Esophagus muscularis mucosa (tissue), 4 donors: ENCODE measurements at places on chromosomes 3 and 15.

- no peak overlapping the region for H3K4me3 ChIP-seq
- no peaks in the 10 kb centered on the region for H3K27me3 ChIP-seq
- H3K4me1 ChIP-seq: no peaks in the 10 kb centered on the region
- no peaks in the 10 kb centered on the region for H3K36me3 ChIP-seq
- H3K27ac ChIP-seq: no peak overlapping the region
Measured at GRCh38 chr3:170490828-170491560, 72.3 kb downstream of the CLDN11 start.

DNA sequence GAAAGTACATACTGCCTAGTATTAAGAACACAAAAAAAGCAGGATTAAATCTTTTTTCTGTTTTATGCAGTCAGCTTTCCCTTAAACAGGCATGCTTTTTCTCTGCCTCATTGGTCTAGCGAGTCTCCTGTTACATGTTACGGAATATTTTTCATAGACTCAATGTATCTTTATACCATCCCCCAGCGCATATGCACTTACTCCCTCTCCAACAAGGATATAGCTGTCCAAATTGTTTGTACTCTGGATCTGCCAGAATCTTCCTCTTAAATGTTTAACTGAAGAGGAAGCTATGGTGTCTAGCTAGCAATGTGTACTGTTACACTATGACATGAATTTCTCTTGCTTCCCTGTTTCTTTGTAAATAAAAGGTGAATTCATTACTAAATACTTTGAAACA lies 9.2 kb upstream of the SLCO3A1 start:
- no peak for DNase-seq
- H3K36me3 ChIP-seq: no peaks in the 10 kb centered on the region
- no peak overlapping the region for H3K4me3 ChIP-seq
- H3K4me1 ChIP-seq: no peaks in the 10 kb centered on the region

DNA sequence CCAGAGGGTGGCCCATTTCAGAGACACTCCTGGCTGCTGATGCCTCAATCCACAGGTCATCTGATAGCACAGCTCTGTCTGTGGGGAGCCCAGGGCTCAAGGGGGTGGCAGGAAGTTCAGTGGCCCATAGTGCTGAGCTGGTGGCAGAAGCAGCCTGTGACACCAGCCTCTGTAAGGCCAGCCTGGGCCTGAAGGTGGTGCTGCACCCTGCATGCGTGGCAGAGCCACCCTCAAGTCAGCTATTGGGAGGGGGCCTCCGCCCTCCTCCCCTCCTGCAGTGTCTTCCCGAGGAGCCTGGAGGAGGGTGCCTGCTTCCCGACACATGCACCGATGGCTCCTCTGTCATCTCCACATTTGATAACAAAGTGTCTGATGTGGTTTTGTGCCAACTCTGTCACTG lies 3.0 kb downstream of the PLA1A start:
- no peak overlapping the region for H3K27ac ChIP-seq
- H3K4me3 ChIP-seq: no peak overlapping the region
- H3K4me1 ChIP-seq: peaks cover 9% of the 10 kb centered on the region
- no peaks in the 10 kb centered on the region for H3K27me3 ChIP-seq
- no peaks in the 10 kb centered on the region for H3K36me3 ChIP-seq

DNA sequence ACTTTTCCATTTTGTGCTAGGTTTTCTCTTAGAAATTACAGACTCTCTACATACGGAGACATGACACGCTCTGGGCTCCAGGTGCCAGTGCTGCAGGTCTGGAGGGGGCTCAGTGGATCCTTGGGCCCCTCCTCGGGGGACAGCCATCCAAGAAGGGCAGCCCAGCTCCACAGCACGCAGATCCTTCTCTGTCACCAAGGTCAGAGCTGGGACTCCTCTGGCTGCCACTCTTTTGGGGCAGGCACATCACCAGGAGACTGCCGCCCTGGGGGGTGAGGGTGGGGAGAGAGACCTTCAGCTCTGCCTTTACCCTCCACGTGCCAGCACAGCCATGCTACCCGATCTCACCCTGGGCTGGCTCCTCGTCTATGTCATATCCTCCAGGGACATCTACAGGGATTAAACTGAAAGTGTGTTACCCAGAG lies 65.6 kb downstream of the ATP10A start:
- H3K4me3 ChIP-seq: peak overlapping the region; percentile 21
- peak overlapping the region; percentile 81 for H3K27ac ChIP-seq
- no peaks in the 10 kb centered on the region for H3K27me3 ChIP-seq
- peaks cover 17% of the 10 kb centered on the region for H3K4me1 ChIP-seq
- DNase-seq: peak; percentile 90

- H3K27ac ChIP-seq: peak overlapping the region; percentile 95
- peaks cover 27% of the 10 kb centered on the region for H3K4me1 ChIP-seq
- H3K27me3 ChIP-seq: no peaks in the 10 kb centered on the region
- no peak for DNase-seq
Measured at GRCh38 chr3:128878556-128879124, 780 bp upstream of the ACAD9 start.

- no peaks in the 10 kb centered on the region for H3K27me3 ChIP-seq
- H3K4me1 ChIP-seq: no peaks in the 10 kb centered on the region
- no peak for DNase-seq
- H3K27ac ChIP-seq: no peak overlapping the region
- no peak overlapping the region for H3K4me3 ChIP-seq
Measured at GRCh38 chr3:98695796-98696195, 67.3 kb upstream of the ST3GAL6 start.

- no peak overlapping the region for H3K4me3 ChIP-seq
- no peaks in the 10 kb centered on the region for H3K4me1 ChIP-seq
- H3K27ac ChIP-seq: no peak overlapping the region
- DNase-seq: no peak
- H3K27me3 ChIP-seq: no peaks in the 10 kb centered on the region
Measured at GRCh38 chr3:57699591-57699990, 6.7 kb upstream of the DENND6A start.

DNA sequence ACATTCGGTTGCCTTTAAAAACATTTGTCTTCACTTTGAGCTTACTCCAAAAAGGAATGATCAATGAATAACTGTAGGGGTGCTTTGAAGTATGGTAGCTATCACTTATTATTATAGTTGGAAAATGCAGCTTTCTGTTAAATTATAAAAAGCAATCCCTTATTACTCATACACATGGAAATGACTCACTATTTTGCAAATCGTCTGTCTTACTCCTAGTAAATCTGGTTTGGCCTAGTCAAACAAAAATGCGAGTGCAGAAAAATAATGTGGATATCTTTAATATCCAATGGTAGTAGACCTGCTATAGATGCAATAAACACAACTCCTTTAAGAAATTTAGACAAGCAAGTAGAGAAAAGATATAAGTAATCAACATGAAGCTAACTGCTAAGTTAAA lies 112.5 kb downstream of the ZIC1 start:
- DNase-seq: no peak
- H3K27me3 ChIP-seq: no peaks in the 10 kb centered on the region
- H3K27ac ChIP-seq: no peak overlapping the region
- no peak overlapping the region for H3K4me3 ChIP-seq
- no peaks in the 10 kb centered on the region for H3K36me3 ChIP-seq
- no peaks in the 10 kb centered on the region for H3K4me1 ChIP-seq

- H3K27me3 ChIP-seq: no peaks in the 10 kb centered on the region
- peak; percentile 93 for DNase-seq
- peak overlapping the region; percentile 61 for H3K27ac ChIP-seq
- peaks cover 16% of the 10 kb centered on the region for H3K4me1 ChIP-seq
- no peaks in the 10 kb centered on the region for H3K36me3 ChIP-seq
Measured at GRCh38 chr3:57068437-57069089, 8.1 kb downstream of the SPATA12 start.

- H3K36me3 ChIP-seq: no peaks in the 10 kb centered on the region
- DNase-seq: no peak
- H3K4me3 ChIP-seq: no peak overlapping the region
- H3K27me3 ChIP-seq: no peaks in the 10 kb centered on the region
- H3K27ac ChIP-seq: no peak overlapping the region
Measured at GRCh38 chr3:144480416-144480919, 508.8 kb downstream of the DIPK2A start.

DNA sequence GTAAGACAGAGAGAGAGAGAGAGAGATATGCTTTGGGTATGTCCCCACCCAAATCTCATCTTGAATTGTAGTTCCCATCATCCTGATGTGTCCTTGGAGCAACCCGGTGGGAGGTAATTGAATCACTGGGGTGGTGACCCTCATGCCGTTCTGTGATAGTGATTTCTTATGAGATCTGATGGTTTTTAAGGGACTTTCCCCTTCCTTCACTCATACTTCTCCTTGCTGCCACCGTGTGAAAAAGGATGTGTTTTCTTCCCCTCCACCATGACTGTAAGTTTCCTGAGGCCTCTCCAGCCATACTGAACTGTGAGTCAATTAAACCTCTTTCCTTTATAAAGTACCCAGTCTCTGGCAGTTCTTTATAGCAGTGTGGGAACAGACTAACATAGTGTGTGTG lies 60.3 kb downstream of the EOMES start:
- H3K36me3 ChIP-seq: no peaks in the 10 kb centered on the region
- H3K27me3 ChIP-seq: no peaks in the 10 kb centered on the region
- H3K27ac ChIP-seq: no peak overlapping the region
- no peaks in the 10 kb centered on the region for H3K4me1 ChIP-seq

DNA sequence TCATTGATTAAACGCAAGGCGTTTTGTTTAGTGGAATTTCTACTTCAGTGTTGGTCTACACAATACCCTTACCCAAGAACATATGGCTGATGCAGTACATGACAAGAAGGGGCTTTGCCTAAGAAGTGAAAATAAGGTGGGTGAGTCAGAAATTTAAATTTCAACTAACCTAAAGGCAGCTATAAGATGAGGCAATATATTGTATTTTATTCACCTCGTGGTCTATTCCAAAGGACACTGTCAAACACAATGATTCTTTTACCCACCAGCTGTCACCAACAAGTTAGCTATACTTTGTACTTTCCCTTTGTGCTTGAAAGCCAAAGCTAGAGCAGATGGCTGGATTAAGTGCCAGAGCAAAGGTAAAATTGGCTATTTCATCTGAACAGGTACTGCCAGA lies 10.9 kb upstream of the SETMAR start:
- H3K4me1 ChIP-seq: no peaks in the 10 kb centered on the region
- H3K27me3 ChIP-seq: no peaks in the 10 kb centered on the region
- H3K4me3 ChIP-seq: no peak overlapping the region
- no peak for DNase-seq
- H3K36me3 ChIP-seq: no peaks in the 10 kb centered on the region

GRCh38 chr3:111761309-111761795 lies 97.7 kb upstream of the PHLDB2 start:
- H3K4me3 ChIP-seq: no peak overlapping the region
- peaks cover 35% of the 10 kb centered on the region for H3K4me1 ChIP-seq
- no peak for DNase-seq
- H3K27me3 ChIP-seq: no peaks in the 10 kb centered on the region

DNA sequence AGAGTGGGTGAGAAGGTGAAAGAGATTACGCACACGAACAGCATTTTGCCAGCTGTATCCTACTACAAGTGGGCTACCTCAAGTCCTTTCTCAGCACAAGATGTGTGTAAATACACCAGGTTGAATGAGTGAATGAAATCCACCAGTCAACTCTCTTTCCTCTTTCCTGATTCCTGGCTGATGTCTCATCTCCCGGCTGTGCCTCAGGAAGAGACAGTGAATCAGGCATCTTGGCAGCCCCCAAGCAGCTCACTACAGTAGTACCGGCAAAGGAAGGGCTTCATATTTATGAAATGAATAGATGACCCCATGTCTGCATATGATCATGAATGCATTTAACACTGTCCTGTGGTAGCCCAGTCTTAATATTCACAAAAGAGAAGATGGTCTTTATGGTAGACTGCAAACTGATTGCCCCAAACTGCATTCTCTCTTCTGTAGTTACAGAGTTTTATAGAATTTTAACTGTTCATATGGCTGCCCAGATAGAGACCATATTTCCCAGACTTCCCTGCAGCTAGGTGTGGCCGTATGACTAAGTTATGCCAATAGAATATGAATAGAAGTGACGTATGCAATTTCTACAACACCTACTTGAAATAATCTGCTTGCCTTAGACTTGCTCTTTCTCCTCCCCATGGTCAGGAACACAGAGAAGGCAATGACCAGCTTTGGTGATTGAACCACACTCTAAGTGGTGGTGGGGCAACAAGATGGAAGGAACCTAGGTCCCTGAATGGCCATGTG lies 22.7 kb downstream of the MGLL start:
- peaks cover 20% of the 10 kb centered on the region for H3K4me1 ChIP-seq
- DNase-seq: no peak
- H3K4me3 ChIP-seq: no peak overlapping the region
- peaks cover 53% of the 10 kb centered on the region for H3K36me3 ChIP-seq
- no peaks in the 10 kb centered on the region for H3K27me3 ChIP-seq

- no peak overlapping the region for H3K27ac ChIP-seq
- H3K27me3 ChIP-seq: no peaks in the 10 kb centered on the region
- no peaks in the 10 kb centered on the region for H3K4me1 ChIP-seq
- no peak for DNase-seq
Measured at GRCh38 chr3:187406927-187407326, 38.7 kb downstream of the RTP4 start.

GRCh38 chr3:16932877-16933276 lies 48.1 kb downstream of the PLCL2 start:
- no peak overlapping the region for H3K27ac ChIP-seq
- no peak for DNase-seq
- H3K36me3 ChIP-seq: no peaks in the 10 kb centered on the region

- no peaks in the 10 kb centered on the region for H3K36me3 ChIP-seq
- no peaks in the 10 kb centered on the region for H3K27me3 ChIP-seq
- H3K27ac ChIP-seq: no peak overlapping the region
Measured at GRCh38 chr3:161137260-161137659, 32.1 kb upstream of the B3GALNT1 start.

DNA sequence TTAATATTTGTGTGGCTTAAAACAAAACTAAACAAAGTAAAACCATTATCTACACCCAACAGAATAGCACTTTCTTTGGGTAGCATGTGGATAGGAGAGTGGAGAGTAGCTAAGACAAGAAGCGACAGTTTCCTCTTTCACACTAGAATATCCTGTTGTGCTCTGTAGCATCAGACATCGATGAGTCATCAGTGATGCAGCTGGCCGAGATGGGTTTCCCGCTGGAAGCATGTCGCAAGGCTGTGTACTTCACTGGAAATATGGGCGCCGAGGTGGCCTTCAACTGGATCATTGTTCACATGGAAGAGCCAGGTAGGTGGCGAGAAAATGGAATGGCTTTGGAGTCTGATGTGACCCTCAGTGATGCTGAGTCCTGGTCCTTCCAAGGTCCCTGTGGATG lies 108.1 kb downstream of the USP13 start:
- no peak for DNase-seq
- H3K36me3 ChIP-seq: peaks cover 77% of the 10 kb centered on the region
- no peak overlapping the region for H3K27ac ChIP-seq

GRCh38 chr3:117399311-117400078 lies 689.9 kb downstream of the TUSC7 start:
- H3K36me3 ChIP-seq: no peaks in the 10 kb centered on the region
- no peak for DNase-seq
- no peaks in the 10 kb centered on the region for H3K27me3 ChIP-seq
- H3K4me3 ChIP-seq: no peak overlapping the region

DNA sequence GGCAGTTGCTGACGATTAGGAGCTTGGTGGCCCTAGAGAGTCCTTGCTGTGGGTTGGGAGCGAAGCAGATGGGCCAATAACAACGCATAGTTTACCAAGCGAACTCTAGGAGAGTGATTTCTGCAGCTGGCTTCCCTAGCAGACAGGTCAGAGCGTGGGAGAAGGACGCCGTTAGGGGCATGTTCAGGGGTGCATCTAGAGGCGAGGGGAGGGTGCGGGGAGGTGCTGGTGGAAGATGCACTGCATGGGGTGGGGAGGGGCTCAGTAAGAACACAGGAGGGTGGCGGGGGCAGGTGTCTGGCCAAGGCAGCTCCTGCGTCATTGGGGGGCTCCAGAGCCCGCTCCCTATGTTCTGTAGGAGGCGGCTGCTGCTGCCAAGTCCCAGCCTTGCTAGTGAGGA lies 8.9 kb downstream of the APBA2 start:
- H3K4me1 ChIP-seq: peaks cover 6% of the 10 kb centered on the region
- H3K27ac ChIP-seq: no peak overlapping the region
- H3K36me3 ChIP-seq: no peaks in the 10 kb centered on the region
- no peak for DNase-seq
- H3K4me3 ChIP-seq: no peak overlapping the region
- H3K27me3 ChIP-seq: no peaks in the 10 kb centered on the region
